ENCODE measurements at places on chromosomes 3 and 15. TPM values are rescaled to one million over a fixed set of nuclear protein-coding genes. Genes with fewer than 3 reads are reported as not detected.

PARP9 gene
- total RNA-seq, result 74.1 TPM

ARPIN gene
- 5.9 TPM for total RNA-seq

SLC9C1 gene
- total RNA-seq, result not detected

MUC13 gene
- not detected for total RNA-seq

- H3K4me1 ChIP-seq, result no peaks in the 10 kb centered on the region
- no peaks in the 10 kb centered on the region for H3K27me3 ChIP-seq
- no peak within 1 kb of the TSS for H3K27ac ChIP-seq
- H3K36me3 ChIP-seq, result no peaks in the 10 kb centered on the region
- DNase-seq, result no peak
Observed at GRCh38 chr3:108822123-108822897, at the start of gene TRAT1. TRAT1 (plus strand) TSS chr3:108822786; CDS start chr3:108822928, 142 bp downstream.

- no peaks in the 10 kb centered on the region for H3K4me1 ChIP-seq
- no peaks in the 10 kb centered on the region for H3K27me3 ChIP-seq
- no peaks in the 10 kb centered on the region for H3K36me3 ChIP-seq
Observed at GRCh38 chr3:147191795-147192385, 214.5 kb downstream of the ZIC4 start.

DNA sequence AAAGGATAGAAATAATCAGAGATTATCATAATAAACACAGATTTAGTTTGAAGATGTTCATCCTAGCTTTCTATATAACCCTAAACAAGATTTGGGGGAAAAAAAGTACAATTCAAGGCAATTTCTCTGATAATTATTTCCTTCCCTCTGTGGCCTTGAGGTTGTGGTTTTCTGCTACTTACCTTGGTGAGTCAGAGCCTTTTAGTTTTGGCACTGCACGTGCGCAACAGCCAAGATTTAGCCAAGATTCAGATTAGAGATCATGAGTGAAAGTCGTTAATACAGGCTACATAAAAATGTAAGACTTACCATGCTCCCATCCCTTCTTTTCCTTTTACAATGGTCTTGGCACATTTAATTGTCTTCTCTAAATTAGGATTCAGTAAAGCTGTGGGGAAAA lies 6.7 kb downstream of the LYZL4 start:
- H3K27me3 ChIP-seq, result no peaks in the 10 kb centered on the region
- H3K4me1 ChIP-seq, result no peaks in the 10 kb centered on the region
- H3K36me3 ChIP-seq, result no peaks in the 10 kb centered on the region
- DNase-seq, result no peak

DNA sequence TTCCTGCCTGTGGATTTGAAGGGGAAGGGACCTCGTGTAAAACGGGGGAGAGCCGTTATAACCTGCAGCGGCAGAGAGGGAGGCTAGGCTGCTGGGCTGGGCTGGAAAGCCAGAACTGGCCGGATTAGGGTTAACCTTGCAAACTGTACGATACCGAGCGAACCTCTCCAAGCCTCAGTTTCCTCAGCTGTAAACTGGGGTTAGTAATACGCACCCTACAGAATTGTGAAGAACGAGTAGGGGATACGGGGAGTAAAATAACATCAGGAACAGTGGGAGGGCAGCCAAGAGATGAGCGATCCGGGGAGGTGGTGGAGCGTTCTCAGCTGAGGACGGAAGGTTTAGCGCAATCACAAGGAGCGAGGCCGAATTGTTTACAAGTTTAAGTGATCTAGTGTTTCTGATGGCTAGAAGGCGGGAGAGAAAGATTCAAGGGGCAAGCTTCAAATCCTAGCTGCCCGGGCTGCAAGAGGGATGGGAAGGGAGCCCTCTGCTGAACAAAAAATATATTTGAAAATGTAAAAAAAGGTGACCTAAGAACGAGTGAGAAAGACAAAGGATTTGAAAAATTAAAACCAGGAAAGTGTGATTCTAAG lies 768 bp upstream of the SEMA5B start:
- H3K4me3 ChIP-seq, result peak overlapping the region; percentile 40
- no peaks in the 10 kb centered on the region for H3K36me3 ChIP-seq
- peaks cover 82% of the 10 kb centered on the region for H3K27me3 ChIP-seq
- H3K4me1 ChIP-seq, result peaks cover 19% of the 10 kb centered on the region

- no peak overlapping the region for H3K4me3 ChIP-seq
- DNase-seq, result no peak
- H3K4me1 ChIP-seq, result peaks cover 11% of the 10 kb centered on the region
- no peaks in the 10 kb centered on the region for H3K27me3 ChIP-seq
- H3K27ac ChIP-seq, result no peak overlapping the region
Observed at GRCh38 chr3:195860456-195860855, 47.9 kb downstream of the TNK2 start.

DNA sequence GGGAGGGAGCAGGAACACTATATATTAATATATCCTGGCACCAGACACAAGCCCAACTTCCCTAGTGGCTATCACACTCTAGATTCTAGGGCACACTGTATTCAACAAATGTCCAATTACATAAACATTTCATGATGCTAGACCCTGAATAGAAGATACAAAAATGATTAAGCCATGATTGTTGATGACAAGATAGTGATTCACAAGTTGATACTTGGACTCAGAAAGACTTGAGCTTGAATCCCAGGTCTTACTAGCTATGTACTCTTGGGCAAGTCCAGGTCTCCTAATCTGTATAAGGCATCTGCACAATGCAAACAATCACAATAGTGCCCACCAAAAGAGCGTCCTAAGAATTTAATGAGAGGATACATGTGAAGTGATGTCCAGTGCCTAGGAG lies 10.0 kb upstream of the SNTN start:
- no peaks in the 10 kb centered on the region for H3K36me3 ChIP-seq
- no peak overlapping the region for H3K27ac ChIP-seq
- no peaks in the 10 kb centered on the region for H3K4me1 ChIP-seq
- DNase-seq, result no peak
- no peak overlapping the region for H3K4me3 ChIP-seq
- H3K27me3 ChIP-seq, result no peaks in the 10 kb centered on the region

DNA sequence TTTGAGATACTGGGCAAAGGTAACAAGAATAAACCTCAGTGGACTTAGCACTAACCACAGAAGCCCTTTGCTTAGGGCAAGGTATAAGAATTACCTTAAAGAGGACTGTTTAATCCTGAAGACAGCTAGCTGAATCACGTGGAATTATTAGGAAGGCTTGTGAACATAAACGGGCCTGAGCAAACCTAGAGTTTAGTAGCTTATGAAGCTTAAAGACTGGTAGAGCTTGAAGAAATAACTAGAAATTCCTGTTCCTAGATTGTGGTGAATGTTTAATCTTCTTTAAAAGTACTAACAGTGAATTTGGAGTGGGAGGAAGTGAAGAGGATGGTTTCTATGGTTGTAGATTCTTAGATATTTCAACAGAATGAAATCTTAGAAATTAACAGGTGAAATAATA lies 428.9 kb upstream of the THRB start:
- no peak for DNase-seq
- no peaks in the 10 kb centered on the region for H3K4me1 ChIP-seq
- H3K36me3 ChIP-seq, result no peaks in the 10 kb centered on the region

DNA sequence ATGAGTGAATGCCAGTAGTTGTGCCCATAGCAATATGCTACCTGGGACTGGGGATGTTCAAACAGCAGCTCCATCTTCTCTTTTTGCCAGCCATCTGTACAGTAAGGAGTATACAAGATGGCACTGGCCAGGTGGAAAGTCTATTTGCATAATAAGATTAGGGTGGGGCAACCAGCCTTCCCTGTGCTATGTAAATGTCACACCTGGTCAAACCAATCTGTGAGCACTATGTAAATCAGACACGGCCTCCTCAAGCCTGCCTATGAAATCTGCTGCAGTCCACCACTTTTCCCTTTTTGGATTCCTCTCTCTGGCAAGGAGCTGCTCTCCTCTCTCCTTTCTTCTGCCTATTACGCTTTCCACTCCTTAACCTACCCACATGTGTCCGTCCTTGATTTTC lies 53.0 kb downstream of the C3orf80 start:
- H3K4me1 ChIP-seq, result no peaks in the 10 kb centered on the region
- no peak overlapping the region for H3K4me3 ChIP-seq

GRCh38 chr3:141629976-141630375 lies 108.1 kb upstream of the RNF7 start:
- no peaks in the 10 kb centered on the region for H3K27me3 ChIP-seq
- no peak overlapping the region for H3K27ac ChIP-seq
- DNase-seq, result no peak
- H3K36me3 ChIP-seq, result no peaks in the 10 kb centered on the region
- H3K4me3 ChIP-seq, result no peak overlapping the region

Data from astrocyte (in vitro differentiated cells and primary cell).